ENCODE measurements at places on chromosomes 16 and 17.

GRCh38 chr17:63071797-63072196, 105.8 kb downstream of the TANC2 start:
- DNase-seq: no peak

DNA sequence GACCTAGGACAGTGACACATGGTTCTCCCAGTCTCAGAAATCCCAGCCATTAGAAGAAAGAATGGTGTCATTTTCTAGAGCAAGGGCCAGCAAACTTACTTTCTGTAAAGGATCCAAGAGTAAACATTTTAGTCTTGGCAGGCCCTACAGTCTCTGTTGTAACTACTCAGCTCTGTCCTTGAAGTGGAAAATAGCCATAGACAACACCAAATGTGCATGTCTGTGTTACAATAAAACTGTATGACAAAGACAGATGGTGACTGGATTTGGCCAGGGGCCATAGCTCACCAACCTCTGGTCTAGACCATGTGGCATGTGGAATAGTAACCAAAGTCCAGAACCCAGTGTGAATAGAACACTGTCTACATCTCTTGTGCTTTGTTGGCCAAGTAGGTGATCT, 286.5 kb downstream of the HS3ST4 start:
- DNase-seq: no peak

DNA sequence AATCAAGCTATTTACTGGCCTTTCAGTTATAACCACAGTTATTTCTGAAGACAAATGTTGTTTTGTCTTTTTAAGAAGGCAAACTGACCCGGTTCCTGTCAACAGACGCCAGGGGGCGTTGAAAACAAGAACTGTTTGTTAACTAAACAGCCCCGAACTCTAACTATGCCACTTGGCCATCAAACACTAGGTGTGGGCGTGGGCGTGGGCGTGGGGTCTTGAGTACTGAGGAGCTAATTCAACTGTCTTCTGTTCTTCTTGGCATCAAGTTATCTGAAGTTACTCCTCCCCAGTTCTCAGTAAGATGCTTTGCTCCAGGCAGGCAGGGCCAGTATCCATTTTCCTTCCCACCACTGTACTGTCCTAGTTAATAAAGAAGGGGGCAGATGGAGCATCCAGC, 63.3 kb upstream of the MTMR4 start:
- DNase-seq: peak; percentile 51

- no peak for DNase-seq
Measured at GRCh38 chr16:8619671-8620370, 1.7 kb upstream of the METTL22 start.

GRCh38 chr16:88608076-88608475, 30.3 kb upstream of the IL17C start:
- no peak for DNase-seq

DNA sequence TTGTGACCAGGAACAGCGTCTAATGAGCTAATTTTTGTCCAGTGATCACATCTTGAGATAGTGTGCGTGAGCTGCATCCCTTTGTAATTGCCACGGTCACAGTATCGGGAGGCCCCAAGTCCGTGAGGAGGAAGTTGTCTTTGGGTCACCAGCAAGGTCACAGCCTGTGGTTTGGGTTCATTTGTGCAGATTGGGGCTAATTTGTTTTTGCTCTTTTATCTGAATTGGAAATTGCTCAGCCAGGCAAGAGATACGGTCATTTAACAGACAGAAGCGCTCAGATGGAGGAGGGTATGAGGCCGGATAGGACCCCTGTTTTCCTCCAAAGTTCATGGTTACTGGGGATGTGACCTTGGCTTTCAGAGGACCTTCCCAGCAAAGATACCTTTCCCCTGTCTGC, 174.1 kb downstream of the SNX29 start:
- DNase-seq: no peak

- DNase-seq: no peak
Measured at GRCh38 chr16:81424771-81425170, 19.8 kb upstream of the CMIP start.

DNA sequence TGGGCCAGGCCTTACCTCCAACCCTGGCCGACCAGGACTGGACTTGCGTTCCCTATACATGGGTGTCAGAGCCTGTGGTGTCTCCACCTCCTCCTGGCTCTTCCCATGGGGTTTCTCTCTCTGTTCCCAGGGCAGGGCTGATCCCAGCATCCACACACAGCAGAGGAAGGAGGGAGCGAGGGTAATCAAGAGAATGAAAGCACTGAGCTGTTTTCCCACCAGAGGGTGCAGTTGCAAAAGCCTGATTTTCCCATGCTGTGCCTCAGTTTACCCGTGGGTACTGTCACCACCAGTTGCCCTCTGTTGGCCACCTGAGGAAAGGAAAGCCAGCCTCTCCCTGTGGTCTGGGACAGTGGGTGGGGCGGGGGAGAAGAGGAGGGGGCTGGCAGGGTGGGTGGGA, 249.7 kb upstream of the GSE1 start:
- DNase-seq: no peak

- no peak for DNase-seq
Measured at GRCh38 chr17:19382531-19383444, 4.2 kb downstream of the MFAP4 start.
